Spinal cord (tissue), 10 donors: ENCODE measurements at places on chromosomes 4 and X.

GRCh38 chr4:181528570-181529184, 714.5 kb upstream of the TENM3 start:
- DNase-seq = no peak

DNA sequence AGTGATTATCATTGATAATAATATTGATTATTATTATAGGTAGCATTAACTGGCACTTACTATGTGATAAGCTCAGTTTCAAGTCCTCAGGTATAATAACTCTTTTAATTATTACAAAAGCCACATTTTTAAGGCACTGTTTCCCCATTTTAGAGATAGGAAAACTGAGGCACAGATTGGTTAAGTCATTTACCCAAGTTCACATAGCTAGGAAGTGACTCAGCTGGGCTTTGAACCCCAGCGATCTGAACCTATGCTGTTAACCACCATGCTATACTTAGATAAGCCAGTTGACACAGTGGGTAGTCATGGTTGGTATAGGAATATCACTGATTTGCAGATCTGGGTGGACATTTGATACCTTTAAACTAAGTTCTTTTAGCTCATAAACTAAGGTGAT, 110.4 kb downstream of the FRAS1 start:
- DNase-seq = no peak

- no peak for DNase-seq
Observed at GRCh38 chr4:55758570-55758969, 61.0 kb upstream of the EXOC1L start.

- no peak for DNase-seq
Observed at GRCh38 chr4:14222377-14223029, 595.0 kb upstream of the BOD1L1 start.

- DNase-seq = no peak
Observed at GRCh38 chr4:24978291-24979075, 52.3 kb downstream of the LGI2 start.

DNA sequence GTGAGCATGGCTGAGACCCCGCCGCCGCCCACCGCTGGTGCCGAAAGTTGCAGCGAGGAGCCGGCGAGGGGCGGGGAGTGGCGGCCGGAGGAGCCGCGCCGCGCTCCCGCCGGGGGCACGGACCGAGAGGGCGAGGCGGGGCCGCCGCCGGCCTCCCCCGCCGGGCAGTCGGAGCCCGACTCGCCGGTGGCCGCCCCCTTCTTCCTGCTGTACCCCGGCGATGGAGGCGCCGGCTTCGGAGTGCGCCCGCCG, 16.5 kb downstream of the UTP3 start:
- DNase-seq = no peak

DNA sequence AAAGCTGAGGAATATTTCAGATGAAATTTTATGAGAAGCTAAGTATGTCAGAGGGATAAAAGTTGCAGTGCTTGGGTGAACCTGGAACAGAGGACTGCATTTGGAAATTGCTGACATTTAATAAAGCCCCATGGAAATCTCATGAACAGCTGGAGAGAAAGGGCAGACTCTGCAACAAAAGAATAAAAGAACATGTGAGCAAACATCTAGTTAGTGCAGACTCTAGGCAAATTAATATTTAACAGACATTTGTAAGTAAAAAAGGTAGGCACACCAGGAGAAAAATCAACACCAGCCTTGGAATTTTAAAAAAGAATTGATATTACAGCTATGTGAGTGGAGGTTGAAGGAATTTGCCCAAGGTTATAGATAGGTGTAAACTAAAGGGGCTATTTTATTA, 114.6 kb upstream of the PUDP start:
- DNase-seq = no peak

DNA sequence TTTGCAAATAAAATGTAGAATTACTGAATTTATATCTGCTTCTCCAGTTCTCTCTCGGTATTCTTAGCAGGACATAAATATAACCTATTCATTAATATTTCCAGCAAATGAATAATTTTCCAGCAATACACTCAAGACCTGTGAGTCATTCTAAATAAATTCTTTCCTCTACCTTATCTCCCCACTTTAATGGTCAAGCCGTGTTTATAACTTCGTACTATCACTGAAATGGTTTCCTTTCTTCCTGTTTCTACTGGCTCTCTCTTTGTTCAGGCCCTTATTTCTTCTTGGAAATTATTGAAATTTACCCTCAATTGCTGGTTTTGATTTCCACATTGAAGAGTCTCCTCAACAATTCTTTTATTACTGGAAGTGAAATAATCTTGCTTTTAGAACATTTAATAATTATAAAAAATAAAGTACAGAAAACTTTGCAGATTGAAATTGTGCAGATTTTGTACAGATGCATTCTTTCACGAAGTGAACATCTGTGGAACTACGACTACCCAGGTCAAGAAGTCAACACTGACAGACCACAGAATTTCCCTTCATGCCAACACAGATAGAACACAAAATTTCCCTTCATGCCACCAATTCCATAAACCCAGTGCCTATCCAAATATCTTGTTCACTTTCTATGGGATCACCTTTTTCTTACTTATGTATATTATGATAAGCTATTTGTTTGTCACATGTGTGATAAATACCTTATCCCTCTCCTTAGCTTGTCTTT, 205.7 kb downstream of the FAT4 start:
- no peak for DNase-seq

- no peak for DNase-seq
Observed at GRCh38 chrX:132017431-132018185, 5.5 kb upstream of the STK26 start.

- DNase-seq = no peak
Observed at GRCh38 chr4:53545273-53545672, 46.0 kb downstream of the LNX1 start.

DNA sequence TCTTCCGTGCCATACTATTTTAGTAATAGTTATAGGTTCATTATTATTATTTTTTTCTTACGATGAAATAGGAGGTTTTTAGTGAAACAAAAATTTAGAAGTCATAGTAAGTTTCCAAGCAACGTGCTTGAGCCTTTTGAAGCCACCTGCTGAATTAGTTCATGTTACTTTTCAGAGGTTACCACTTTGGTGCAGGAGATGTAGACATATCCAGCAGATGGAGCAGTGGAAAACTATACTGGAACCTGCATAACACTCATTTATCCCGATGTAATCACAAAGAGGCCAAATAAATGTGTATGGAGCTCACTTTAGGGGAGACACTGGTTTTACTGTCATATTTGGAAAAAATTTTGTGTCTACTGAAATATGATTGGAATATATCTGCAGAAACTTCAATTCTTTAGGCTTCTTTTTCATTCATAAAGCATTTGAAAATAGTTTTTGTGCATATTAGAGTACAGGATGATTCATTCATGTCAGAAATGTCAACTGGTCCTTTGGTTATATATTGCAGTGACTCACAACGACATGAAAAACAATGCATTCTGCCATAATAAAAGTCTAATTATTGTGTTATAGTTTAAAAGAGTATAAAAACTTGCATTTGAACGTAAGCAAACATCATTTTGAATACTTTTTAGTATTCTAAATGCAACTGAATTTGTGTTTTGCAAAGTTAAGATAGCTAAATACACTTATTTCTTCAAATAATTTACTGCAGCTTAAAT, 2182.9 kb upstream of the TENM3 start:
- DNase-seq = peak; percentile 49

GRCh38 chr4:34619531-34620162, 1624.7 kb downstream of the ARAP2 start:
- peak; percentile 26 for DNase-seq

DNA sequence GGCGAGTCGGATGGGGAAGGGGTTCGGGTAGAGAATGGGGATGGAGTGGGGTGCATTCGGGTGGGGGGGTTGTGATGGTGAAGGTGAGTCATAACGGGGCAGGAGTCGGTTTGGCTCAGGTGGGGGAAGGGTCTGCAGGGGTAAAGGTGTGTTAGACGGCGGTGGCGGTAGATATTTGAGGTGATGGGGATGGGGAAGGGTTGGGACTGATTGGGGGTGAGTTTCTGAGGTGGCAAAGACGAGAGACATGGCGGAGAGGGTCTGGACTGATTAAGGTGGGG, 738 bp downstream of the SYP start:
- DNase-seq = no peak

- no peak for DNase-seq
Observed at GRCh38 chrX:150155436-150156035, 207.6 kb upstream of the MAMLD1 start.

GRCh38 chr4:122508083-122508482, 51.6 kb upstream of the IL2 start:
- no peak for DNase-seq

DNA sequence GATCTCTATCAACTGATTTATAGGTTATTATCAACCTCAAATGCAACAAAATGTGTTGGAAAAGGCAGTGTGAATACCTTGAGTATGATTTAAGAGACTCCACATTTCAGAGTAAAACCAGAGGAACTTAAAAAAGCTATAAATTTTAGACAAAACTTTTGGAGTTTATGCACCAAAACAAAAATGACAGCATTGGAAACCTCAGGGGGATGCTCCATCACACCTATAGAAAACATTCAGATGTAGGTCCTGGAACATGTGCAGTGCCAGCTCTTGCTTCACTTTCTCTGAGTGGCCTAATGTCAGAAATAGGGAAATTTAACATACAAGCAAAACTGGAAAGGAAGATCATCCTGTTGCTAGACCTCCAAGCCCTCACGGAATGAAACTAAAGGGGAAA, 5.8 kb upstream of the VEGFC start:
- DNase-seq = no peak

DNA sequence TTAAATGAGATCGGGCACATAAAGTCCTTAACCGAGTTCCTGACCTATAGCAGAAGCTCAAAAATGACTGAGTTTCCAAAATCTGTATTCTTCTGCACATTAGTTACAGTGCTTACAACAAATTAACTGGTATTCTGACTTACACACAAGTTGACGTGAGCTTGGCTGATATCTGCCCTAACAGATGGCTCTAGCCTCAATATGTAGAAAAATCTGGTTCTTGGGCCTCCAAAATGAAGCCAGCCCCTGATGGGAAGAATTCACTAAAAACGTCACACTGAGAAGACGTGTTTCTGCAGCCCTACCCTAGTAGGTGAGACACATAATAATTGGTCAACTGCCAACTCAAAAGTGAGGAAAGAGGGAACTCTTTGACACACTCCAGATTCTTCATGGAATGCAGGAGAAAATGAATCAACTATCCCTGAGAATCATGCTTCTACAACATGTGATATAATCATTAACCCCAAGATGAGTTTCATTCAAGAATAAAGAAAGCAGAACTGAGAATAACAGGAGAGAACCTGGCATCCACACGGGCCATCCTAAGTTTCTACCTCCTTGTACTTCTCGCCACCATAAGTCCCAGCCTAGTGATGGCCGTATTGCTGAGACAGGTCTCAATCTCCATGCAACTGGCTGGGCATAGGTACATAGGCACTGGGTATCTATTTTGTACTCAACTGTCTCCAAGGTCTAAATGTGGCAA, 8.2 kb downstream of the STX18 start:
- DNase-seq = no peak

GRCh38 chr4:6953751-6954380, 44.2 kb downstream of the TBC1D14 start:
- DNase-seq = peak; percentile 63

- no peak for DNase-seq
Observed at GRCh38 chr4:69823481-69824186, 36.3 kb downstream of the SULT1E1 start.

- DNase-seq = no peak
Observed at GRCh38 chr4:102791318-102791835, 30.6 kb upstream of the MANBA start.

GRCh38 chr4:103484521-103484920, 235.3 kb downstream of the TACR3 start:
- DNase-seq = no peak

DNA sequence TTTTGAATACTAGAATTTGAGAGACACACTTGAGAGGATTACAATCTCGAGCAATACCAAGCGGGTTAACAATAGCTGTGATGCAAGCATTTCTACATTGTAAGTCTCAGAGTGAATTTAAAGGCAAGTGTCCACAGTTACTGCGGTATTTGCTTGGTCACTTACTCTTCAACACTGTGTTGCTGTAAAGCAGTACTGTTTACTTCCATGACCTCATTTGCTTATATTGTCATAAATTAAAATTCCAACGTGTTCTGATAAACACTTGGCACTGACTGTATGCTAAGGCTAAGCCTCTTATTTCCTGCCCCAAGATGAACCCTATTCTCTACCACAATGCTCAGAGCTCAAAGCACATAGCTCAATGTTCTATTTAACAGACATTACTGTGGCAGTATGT, 11.1 kb downstream of the EXOC1L start:
- no peak for DNase-seq

DNA sequence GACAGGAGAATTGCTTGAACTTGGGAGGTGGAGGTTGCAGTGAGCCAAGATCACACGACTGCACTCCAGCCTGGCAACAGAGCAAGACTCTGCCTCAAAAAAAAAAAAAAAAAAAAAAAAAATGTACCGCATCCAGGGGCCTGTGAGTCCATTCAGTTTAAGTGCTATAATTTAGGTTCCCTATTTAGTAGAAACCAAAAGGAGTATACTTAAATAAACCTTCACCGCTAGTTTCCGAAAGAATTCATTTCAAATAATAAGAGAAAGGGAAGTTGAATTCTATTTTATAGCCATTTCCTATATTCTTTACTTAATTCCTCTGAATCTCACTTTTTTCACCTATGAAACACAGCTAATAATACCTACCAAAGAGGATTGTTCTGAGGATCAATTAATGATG, 20.8 kb upstream of the LRBA start:
- no peak for DNase-seq

GRCh38 chrX:99939883-99940232, 470.2 kb downstream of the PCDH19 start:
- no peak for DNase-seq

- no peak for DNase-seq
Observed at GRCh38 chrX:23840674-23841073, 57.7 kb downstream of the SAT1 start.

- no peak for DNase-seq
Observed at GRCh38 chr4:77147079-77147782, 9.8 kb upstream of the CCNG2 start.

DNA sequence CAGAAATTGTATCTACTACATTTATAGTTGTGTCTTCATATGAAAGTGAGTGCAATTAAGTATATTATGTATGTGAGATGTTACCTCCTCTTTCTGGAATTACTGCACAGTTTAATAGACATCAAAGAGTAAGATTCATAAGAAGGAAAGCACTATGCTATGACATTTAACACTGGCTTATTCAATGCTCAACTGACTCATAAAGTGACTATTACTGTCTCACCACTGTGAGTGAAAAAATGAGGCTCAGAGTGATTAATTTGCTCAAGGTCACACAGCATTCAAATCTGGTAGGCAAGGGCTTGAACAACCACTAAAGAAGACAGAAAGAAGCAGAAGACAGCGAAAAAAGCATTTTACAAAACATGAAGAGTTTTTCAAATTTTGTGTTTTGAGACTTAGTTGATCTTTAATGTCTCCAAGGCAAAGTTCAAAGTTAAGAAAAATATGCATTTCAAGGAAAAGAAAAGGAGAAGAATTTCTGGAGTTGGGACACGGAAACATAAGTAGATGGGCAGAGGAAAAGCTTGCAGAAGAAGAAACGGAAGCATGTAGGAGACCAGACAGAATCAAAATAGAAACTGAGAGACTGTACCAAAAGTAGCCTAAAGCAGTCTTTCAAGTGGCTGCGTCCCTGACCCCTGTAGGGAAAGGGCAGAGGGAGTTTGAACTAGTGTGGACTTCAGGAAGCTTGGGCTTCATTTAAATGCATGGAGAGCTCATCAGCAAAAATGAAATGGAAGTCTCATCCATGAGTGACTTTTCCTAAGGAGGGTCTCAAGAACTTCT, 66.3 kb downstream of the KCNIP4 start:
- no peak for DNase-seq
